Activated CD8-positive, alpha-beta memory T cell treated with anti-CD3 and anti-CD28 coated beads for 48 hours (primary cell): ENCODE measurements at places on chromosomes 1 and 21.

- no peak for DNase-seq
Observed at GRCh38 chr1:112057736-112058135, 68.3 kb upstream of the KCND3 start.

GRCh38 chr1:111704240-111704639 lies 35.0 kb downstream of the INKA2 start:
- DNase-seq = no peak

DNA sequence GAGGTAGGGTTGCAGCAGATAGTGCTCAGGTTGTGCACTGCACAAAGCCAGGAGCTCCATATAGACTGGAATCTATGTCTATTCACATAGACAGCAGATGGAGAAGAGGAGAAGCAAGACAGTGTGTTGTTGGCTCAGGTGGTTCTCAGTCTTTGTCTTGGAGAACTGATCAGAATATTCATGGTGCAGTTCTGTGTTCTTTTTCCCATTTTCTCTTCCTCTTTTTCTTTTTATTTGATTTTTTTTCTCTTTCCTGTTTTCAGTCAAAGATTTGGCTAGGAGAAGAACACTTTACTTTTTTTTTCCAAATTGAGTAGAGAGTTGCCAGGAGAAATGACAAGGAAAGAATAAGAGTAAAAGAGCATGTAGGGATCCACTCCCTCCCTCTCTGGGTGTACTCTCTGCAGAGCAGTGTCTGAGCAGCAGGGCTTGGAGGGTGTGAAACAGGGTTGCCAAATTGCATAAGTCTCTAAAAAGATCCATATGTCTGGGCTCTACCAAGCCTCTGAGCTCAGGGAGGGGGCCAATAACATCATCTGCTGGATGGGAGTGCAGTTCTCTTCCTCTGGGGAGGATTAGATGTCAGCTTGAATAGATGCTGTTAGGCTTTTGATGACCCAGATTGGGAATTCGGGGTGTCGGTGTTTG lies 8.7 kb upstream of the CD34 start:
- no peak for DNase-seq

DNA sequence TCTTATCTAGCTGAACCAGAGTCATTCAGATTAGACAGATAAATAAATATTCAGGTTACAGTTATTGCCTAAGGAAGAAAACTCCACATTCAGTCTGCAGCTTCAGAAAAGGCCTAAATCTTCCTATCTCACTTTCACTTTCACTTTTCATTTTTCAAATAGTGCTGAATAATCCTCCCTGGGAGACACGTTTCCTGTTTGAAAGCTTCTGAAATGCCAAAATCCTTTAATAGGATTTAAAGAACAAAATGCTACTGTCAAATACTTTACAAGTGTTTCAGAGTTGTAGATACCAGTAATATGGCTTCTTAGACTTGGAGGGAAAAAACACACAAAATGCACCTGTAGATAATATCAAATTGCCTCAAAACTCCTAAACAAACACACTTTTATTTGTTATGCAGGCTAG lies 3.9 kb downstream of the PSMB2 start:
- no peak for DNase-seq

- no peak for DNase-seq
Observed at GRCh38 chr1:102970496-102971078, 137.7 kb downstream of the COL11A1 start.

- DNase-seq = no peak
Observed at GRCh38 chr1:225464851-225465792, 37.3 kb upstream of the LBR start.
